ENCODE measurements at places on chromosomes 11 and 22.
A peak's percentile ranks its signal among the peaks of the same experiment; 100 is the strongest.

DNA sequence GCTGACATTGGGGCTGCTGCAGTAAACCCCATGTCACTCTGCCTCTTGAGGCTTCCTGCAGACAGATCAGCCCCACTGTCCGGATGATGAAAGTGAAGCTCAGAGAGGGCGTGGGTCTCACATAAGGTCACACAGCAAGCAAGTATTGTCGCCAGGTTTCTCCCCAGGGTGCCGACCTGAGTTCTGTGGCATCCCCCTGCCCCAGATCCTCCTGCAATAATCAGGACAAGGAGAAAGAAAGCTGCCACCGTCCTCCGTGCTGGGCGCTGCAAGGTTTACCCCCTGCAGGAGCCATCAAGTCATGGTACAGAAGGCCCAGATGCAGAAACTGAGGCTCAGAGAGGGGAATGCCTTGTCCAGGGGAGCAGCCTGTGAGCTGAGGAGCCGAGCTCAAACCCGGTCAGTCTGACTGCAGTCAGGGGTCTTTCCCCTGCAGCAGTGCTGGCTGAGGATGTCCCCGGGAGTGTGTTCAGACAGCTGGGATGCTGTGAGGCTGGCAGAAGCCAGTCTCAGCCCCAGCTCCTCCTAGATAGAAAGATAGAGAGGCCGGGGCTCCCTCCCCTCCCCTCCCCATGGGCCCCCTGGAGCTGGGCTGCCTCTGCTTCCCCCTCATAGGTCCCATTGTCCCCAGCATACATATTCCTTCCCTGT, 13.2 kb downstream of the EMID1 start:
- no peak for DNase-seq

DNA sequence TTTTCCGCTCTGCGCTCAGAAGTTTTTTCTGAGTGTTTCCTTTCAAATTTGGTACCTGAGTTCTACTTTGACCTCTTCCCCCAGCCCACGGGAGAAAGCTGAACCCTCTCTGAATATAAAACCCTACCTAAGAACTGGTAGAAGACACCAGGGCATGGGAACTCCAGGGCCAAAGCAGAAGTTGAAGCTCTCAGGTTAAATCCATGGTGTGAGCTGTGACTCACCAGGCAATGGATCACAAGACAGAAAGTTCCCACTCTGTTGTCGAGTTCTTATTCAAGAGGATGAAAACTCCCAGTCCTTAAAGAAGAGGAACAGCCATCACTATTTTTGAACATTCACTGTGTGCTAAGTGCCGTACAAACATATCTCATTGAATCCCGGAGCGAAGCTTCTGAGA, 8.9 kb downstream of the TMEM218 start:
- no peak for DNase-seq

- no peak for DNase-seq
Observed at GRCh38 chr11:118998822-118999221, 884 bp downstream of the CENATAC start.

DNA sequence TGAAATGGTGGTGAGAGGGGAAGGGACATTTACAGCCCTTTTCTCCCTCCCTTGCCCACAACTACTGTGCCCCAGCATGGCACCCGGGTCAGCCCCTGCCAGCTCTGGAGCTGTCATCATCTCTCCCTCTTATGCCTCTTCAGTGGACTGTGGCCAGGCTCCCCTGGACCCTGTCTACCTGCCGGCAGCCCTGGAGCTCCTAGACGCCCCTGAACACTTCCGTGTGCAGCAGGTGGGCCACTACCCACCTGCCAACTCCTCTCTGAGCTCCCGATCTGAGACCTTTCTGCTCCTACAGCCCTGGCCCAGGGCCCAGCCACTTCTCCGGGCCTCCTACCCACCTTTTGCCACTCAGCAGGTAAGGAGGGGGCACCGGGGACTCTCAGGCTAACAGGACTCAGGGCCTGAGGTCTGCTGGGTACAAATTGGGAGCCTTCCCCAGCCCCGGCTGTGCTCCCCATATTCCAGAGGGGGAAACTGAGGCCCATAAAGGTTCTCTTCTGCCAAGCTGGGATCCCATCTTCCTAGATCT, 2.9 kb downstream of the TMEM132A start:
- DNase-seq, result no peak

DNA sequence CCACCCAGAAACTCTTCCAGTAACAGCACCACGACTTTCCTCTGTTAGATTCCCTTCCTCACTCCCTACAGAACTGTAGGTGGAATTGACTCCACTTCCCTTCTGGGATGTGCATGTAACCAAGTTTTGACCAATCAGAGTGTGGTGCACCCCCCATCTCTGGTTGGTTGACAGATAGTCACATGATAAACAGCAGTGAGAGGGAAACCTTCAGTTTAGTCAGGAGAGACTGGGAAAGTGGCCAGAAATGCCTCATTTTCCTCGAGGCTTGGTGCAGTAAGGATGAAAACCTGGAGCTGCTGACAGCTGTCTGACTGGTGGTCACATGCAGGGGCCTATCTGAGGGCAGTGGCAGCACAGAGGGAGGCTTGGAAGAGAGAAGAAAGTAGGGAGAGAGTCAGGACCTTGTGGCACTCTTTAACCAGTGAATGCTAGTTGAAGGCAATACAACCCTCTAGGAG, 67.3 kb upstream of the GRK3 start:
- no peak for DNase-seq

- DNase-seq, result no peak
Observed at GRCh38 chr11:10490032-10490397, 35.0 kb downstream of the AMPD3 start.

DNA sequence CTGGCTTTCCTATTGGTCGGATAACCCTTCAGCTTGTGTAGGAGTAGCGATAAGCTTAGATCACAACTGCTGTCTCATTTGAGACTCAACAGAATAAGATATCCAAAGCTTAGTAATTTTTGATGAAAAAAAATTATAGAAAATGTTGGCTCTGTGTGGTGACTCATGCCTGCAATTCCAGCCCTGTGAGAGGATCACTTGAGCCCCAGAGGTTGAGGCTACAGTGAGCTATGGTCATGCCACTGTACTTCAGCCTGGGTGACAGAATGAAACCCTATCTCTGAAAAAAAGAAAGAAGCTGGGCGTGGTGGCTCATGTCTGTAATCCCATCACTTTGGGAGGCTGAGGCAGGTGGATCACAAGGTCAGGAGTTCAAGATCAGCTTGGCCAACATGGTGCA, 55.6 kb upstream of the RRM1 start:
- no peak for DNase-seq

- DNase-seq, result no peak
Observed at GRCh38 chr11:100340466-100341319, 346.4 kb upstream of the ARHGAP42 start.

GRCh38 chr22:17167486-17167885, 8.4 kb upstream of the HDHD5 start:
- DNase-seq, result no peak

- no peak for DNase-seq
Observed at GRCh38 chr11:111344032-111344431, 35.0 kb downstream of the POU2AF1 start.

- DNase-seq, result no peak
Observed at GRCh38 chr11:12402025-12402424, 24.7 kb downstream of the PARVA start.

DNA sequence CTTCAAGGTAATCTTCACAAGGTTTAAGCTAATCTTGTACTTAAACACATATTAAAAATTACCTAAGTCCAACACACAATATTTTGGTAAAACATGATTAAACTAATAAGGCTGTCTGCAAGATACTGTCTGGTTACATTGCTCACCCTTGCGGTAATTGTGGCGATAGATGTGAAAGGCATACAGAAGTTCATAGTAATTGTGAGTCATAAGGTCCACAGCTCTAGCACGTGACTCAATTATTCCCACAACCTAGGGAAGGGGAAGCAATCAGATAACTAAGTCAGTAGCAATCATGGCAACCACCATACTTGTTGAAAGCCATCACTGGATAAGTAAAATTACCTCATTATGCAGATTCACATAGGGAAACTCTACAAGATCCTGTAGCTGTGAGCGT, 30.5 kb upstream of the FNBP4 start:
- DNase-seq, result no peak

- DNase-seq, result no peak
Observed at GRCh38 chr11:42521994-42522393, 789.8 kb upstream of the API5 start.

- no peak for DNase-seq
Observed at GRCh38 chr11:111225881-111226280, 19.6 kb upstream of the POU2AF2 start.

- DNase-seq, result no peak
Observed at GRCh38 chr11:92657226-92657625, 312.2 kb upstream of the MTNR1B start.

- peak; percentile 65 for DNase-seq
Observed at GRCh38 chr11:65911682-65912568, 6.9 kb downstream of the C11orf68 start.

DNA sequence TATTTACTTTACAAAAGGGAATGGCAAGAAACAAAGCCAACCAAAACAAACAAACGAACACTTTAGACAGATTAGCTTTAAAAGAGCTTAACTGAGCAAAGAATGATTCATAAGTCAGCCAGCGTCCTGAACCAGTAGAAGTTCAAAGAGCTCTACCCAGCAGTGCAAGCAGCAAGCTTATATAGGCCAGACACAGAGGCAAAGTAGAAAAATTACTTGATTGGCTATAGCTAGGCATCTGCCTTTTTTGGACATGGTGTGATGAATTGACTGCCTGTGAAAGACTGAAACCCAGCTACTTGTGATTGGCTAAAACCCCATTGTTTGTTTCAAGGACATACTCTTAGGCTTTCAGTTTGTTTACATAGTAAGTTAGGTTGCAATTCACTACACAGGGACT, 2120.0 kb upstream of the RAG2 start:
- no peak for DNase-seq

DNA sequence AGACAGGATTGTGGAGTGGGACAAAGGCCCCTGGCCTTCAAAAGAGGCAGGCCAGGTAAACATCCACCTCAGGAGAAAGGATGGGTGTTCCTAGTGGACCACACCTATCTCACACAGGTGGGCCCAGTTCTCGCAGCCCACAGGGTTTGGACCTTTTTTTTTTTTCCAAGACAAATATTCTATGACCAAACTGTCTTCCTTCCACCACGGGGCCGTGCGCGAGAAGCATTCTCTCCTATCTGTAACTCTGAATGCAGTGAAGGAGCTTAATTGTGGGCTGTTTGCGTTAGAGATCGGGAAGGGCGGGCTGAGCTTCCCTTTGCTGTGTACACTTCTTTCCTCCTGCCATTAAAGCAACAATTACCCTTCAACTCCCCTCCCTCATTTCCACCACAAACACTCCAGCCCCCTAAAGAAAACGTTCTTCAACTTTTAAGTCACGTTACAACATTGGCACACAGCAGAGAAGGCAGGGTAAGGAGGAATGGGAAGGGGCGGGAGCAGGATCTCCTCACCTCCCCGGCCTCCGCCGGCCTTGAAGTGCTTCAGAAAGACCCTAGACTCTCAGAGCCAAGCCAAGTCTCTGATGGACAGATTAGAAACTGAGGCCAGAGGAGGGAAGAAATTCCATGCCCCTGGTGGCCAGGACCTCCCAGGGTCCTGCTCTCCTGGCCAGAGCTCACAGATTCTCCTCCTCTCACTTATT, 238.4 kb downstream of the BUD13 start:
- no peak for DNase-seq

DNA sequence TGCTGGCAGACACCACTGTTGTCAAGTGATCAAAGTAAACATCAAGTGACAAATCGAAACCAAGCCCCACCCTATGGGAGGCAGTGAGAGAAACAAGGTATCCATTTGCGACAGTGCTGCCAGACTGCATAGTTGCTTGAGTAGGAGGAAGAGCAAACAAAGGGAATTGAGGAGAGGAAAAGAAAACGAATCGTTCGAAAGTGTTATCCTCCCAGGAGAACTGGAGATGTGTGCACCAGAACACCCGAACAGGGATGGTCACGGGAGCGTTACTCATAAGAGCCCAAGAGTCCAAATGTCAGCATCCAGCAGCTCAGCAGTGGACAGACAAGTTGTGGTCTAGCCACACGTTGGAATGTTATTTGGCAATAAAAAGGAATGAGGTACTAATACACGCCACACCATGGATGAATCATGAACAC, 58.4 kb upstream of the NUP50 start:
- DNase-seq, result no peak

- DNase-seq, result no peak
Observed at GRCh38 chr11:67489885-67490726, 7.3 kb downstream of the AIP start.

- no peak for DNase-seq
Observed at GRCh38 chr22:46047226-46047625, 70.3 kb upstream of the WNT7B start.

GRCh38 chr11:19164230-19164855, 37.4 kb downstream of the CSRP3 start:
- peak; percentile 68 for DNase-seq

DNA sequence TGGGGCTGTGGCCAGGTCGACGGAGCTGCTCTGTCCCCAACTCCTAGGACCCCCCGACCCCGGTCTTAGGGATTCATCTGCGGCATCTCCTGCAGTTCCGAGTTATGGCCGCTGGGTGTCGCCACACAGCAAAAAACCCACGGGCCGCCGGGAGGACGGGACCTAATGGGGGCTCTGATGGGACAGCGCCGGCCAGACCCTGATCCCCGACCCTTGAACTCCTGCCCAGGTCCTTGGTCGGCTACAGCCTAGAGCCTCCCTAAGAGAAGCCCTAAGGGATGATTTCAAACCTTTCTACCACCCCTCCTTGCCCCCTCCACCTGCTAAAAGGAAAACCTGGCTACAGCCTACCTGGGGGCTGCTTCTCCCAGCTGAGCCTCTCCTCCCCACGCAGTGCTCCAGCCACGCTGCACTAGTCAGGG, 30.8 kb upstream of the LRRC10B start:
- peak; percentile 4 for DNase-seq

- DNase-seq, result peak; percentile 30
Observed at GRCh38 chr22:40654522-40655167, 18.1 kb upstream of the MRTFA start.

DNA sequence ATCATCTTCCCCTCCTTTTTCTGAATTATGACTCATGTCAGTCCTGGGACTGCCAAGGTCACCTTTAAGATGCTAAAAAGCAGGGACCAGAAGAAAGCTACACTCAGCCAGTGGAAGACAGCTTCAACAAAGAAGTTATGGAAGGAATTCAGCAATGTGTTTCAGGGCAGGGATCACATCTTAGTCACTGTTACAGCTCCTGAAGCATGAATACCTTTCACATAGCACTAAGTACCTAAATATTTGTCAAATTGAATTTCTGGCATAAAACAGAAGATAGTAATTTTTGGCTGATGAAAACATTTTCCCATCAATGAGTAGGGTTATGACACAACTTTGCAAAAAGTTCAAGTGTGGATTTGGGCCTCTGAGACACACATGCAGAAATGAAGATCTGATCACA, 5.2 kb downstream of the DDB1 start:
- DNase-seq, result no peak

DNA sequence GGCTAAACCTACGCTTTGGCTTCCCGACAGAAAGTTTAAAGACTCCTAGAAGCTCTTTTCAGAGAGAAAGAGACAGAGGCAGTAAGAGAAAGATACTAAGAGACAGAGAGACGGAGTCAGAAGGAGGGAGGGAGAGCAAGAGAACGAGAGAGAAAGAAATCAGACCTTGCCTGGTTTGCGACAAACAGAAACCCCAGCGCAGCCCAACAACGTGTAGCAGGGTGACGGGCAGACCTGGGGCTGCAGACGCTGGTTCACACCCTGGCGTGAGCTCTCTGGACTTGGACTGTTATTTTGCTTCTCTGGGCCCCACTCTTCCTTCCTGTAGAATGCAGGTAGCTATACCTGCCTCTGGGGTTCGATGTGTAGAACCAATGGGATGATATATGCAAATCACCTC, 244.4 kb upstream of the SYN3 start:
- no peak for DNase-seq
